Stimulated activated CD4-positive, alpha-beta T cell treated with anti-CD3 and anti-CD28 coated beads, Interleukin-1b, Interleukin-23, amount 100 ng/mL, for 1 hour (primary cell): ENCODE measurements at places on chromosomes 1 and 21.
A peak's percentile ranks its signal among the peaks of the same experiment; 100 is the strongest.

DNA sequence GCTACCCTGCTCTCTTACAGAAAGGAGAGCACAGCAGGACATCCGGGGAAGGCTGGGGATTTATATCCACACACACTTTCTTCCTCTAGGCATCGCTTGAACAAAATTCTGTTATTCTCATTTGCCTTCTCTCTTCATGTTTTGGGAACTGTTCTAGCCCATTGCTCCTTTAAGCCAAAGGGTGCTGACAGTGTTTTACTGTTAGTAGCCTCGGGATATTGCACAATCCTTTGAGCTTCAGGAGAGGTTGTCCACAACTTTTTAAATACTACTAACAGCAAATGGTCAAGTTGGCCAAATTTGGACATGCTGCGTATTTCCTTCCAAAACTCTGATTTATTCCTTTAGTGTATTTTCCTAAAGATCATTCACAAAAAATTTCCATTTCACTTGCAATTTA lies 579.2 kb upstream of the RGS18 start:
- DNase-seq: no peak

DNA sequence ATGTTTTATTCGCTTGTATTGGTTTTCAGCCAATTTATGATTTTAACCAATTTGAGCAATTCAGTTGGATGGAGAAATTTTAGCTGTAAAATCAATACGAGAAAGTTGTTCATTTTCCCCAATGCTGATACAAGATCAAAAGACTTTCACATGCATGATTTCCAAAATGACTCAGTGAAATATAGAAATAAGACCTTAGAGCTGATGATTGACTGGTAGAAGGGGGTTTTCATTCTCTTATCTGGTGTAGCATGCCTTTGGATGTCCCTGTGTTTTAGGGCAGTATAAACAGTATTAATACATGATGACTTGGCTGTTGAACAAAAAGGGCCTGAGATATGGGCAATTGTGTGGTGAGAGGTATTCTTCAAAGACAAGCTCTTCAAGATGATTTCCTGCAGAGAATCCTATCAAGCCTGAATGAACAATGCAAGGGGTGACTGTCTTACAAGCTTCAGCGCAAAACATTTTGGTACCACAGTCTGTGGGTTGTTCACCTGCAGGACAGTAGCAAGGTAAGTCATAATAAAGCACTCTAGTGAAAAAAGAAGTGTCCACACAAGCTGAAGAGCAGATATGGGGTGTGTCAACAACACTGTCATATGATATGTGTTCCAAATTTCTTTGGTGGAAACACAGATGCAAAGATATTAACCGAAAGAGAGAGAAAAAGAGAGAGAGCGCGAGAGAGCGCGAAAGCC lies 156.2 kb downstream of the TNFSF18 start:
- DNase-seq: no peak

DNA sequence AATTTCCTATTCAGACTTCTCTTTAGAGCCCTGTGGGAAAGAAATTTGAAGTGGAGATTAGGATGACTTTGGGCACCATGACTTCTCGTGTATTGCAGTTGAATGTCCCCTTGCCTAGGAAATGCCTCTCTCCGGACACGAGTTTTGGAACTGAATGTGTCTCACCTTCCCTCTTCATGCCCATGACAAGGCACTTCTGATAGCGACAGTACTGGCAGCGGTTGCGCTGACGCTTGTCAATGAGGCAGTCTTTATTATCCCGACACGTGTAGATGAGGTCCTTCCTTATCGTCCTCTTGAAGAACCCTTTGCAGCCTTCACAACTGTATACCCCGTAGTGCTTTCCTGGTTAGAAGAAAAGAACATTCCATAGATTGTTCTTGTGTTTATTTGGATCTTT lies 28.1 kb downstream of the RXRG start:
- no peak for DNase-seq

DNA sequence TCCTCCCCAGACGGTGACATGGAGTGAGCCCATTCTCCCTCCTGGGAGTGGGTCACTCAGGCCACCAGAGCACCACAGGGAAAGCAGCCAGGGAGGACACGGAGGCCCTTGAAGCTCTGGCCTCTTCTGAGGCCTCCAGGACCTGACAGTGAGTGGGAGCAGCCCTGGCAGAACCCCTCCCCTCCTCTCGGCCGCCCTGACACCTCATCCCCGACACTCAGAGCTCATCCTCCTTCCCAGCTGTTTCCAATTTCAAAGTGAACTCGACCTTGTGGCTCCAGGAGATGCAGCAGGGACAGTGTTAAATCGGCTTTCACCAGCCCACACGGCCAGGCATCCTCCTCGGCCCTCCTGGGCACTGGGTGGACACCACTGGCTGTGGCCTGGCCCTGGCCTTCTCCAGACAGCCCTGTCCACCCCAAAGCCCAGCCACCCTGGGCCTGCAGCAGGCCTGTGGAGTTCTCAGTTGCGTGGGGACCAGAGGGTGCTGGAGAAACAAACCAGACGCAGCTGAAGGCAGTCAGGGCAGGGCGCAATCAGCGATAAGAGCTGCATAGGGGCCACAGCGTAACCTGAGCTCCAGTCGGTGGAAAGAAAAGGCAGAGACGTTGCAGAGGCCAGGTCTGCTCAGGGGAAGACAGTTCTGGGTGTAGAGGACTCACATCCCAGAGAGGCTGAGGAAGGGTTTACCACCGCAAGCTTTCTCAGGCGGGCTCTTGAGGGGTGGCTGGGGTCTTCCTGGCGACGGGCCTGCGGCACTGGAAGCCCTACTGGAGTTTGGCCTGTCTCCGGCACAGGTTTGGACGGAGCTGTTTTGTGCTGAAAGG lies 27.1 kb downstream of the FTCD start:
- no peak for DNase-seq

DNA sequence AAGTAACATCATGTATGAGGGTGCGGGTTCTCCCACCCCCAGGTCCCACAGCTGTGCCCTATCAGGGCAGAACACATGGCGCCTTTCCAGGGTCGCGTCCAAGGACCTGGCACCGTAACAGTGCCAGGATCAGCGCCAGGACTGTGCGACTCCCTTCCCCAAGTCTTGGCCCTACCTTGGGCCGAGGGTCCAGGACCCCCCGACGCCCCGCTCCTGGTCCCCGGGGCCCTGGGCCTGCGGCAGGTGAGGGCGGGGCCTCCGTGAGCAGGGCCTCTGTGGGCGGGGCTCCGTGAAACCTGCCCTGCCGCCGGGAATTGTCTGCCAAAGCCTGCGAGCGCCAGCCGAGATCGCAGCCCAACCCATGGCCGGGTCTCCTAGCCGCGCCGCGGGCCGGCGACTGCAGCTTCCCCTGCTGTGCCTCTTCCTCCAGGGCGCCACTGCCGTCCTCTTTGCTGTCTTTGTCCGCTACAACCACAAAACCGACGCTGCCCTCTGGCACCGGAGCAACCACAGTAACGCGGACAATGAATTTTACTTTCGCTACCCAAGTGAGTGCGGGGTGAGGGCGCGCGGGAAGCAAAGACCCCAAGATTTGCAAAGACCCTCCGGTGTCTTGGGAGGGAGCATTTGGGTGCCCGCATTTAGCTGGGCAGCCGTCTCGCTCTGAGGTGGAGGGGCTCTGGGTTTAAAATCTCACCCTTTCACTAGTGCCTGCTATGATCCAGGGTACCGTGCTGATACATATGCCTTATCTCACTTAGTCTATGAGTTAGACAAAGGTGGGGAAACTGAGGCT lies at the start of gene RHBG:
TSS of gene RHBG (plus strand) at position 323 of the 796 bp plus-strand sequence. CDS start at position 362, 39 bp downstream.
- no peak for DNase-seq

DNA sequence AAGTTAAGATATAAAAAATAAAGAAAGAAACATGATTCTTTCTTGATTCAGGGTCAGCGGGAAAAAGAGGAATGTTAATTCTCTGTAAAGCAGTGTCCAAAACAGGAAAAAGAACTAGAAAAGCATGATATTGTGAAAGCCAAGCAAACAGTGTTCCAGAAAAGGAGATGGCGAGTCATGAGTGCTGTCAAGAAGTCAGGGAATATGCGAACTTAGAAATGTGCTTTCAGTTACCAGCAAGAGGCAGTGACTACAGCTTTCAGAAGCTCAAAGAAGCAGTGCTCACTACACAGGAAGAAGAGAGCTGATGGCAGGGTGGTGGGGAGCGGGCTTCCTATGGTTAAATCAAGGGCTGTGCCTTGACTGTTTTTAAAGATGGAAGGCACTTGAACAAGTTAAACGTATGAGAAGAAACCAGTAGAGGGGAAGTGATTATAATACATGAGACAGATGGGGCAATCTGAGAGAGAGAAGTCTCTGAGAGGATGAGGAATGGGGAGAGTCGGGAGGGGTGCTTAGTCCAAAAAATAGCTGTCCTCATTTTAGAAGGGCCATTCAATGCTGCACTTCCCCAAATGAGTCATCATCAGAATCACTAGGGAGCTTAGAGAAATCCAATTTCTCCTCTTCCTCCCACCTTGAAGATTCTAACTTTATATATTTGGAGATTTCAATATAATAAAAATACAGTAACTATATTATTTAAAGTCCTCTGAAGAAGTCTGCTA lies 90.4 kb downstream of the KCNK1 start:
- DNase-seq: no peak

- DNase-seq: no peak
Measured at GRCh38 chr1:88296642-88297041, 387.4 kb upstream of the PKN2 start.

- DNase-seq: no peak
Measured at GRCh38 chr1:59595774-59596173, 219.0 kb upstream of the HOOK1 start.

GRCh38 chr1:206663832-206664652 lies 20.7 kb upstream of the MAPKAPK2 start:
- DNase-seq: peak; percentile 57

DNA sequence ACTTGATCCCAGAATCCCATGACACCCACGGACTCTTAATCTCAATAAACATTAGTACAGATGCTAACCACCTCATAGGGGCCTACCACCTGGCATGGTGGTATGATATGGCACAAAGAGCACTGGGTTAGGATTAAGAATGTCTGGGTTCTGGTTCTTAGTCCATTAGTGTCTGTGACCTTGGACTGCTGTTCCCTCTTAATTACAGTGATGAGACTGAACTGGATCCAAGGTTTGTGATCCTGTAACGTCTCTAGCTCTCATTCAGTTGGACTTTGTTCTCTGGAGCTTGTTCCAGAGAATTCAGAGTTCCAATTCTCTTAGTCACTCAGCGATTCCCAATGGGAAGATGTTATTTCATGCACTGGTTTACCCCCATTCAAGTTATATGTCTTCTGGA lies 23.6 kb upstream of the PIGC start:
- DNase-seq: no peak
